GM23338 (cell line): ENCODE measurements at places on chromosomes 2 and 18.

DNA sequence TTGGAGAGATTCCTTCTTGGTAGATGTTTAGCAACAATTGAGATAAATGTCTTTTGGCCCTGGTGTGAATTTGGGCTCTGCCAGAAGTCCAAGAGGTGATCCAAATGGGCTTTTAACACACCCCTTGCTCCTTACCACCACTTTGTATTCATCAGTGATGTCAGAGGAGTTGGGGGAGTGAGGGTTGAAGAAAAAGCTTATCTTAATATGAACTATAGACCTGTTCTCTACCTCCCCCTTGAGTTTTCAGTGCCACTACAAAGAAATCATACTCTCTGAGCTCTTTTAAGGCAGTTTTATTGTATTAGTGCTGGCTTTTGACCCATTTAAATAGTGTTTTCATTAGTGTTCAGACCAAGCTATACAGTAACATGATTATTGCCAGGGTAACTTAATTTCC lies 229.1 kb downstream of the PHLPP1 start:
- peak; percentile 8 for DNase-seq

- DNase-seq = no peak
Observed at GRCh38 chr2:55009277-55010060, 40.8 kb downstream of the RTN4 start.

DNA sequence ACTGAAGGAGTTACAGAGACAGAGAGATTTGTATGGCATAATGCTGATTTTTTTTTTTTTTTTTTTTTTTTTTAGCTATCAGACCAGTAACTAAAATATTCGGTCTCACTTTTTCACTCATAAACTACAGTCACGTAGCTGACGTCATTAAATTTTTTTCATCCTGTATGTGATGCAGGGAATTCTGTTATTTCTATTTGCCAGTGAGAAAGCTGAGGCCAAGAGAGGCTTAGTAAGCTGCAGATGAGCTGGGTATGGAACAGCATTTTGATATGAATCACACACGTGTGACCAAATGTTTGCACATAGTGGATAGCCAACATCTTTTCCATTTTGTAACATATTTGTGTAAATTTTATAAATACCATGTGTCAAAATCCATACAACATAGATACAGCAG lies 79.1 kb upstream of the EPB41L3 start:
- no peak for DNase-seq

DNA sequence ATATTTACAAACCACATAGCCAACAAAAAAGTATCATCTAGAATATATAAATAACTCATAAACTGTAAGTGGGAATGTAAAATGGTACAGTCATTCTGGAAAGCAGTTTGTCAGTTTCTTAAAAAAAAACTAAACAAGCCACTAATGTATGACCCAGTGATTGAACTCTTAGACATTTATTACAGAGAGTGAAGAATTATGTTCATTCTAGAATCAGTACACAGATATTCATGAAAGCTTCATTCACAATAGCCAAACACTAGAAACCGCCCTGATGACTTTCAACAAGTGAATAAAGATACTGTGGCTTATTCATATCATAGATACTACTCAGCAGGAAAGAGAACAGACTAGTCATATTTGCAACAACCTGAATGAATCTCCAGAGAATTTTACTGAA lies 1541.5 kb downstream of the LRP1B start:
- DNase-seq = no peak

DNA sequence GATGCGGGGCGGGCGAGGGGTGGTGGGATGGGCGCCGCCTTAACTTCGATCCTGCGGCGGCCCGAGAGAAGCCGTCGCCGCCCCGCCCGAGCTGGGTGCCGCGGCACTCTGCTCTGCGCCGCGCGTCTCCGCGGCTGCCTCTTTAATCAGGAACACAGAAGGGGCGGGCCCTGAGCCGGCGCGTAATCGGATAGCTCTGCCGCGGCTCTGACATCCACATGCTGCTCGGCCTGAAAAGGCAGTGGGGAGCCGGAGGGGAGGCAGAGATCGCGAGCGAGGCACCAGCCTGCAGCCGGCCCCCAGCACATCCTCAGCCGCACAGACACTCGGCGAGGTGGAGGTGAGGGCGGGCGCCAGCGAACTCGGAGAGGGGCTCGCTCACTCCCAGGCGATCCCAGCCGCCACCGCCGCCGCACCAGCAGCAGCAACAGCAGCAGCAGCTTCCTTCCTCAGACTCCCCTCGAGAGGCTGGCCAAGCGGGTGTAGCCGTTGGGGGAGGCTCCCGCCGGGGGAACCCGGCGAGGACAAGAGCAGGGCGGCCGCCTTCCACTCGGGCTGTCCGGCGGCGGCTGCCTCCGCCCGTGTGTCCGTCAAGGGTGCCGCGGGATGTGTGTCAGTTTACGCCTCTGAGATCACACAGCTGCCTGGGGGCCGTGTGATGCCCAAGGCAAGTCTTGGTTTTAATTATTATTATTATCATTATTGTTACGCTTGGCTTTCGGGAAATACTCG lies at the start of gene NRP2:
Gene NRP2 (plus strand): TSS at position 263 of the 732 bp plus-strand sequence. CDS start 790 bp downstream, outside the sequence.
- peak; percentile 96 for DNase-seq

- no peak for DNase-seq
Observed at GRCh38 chr2:221822416-221822815, 250.3 kb upstream of the EPHA4 start.

DNA sequence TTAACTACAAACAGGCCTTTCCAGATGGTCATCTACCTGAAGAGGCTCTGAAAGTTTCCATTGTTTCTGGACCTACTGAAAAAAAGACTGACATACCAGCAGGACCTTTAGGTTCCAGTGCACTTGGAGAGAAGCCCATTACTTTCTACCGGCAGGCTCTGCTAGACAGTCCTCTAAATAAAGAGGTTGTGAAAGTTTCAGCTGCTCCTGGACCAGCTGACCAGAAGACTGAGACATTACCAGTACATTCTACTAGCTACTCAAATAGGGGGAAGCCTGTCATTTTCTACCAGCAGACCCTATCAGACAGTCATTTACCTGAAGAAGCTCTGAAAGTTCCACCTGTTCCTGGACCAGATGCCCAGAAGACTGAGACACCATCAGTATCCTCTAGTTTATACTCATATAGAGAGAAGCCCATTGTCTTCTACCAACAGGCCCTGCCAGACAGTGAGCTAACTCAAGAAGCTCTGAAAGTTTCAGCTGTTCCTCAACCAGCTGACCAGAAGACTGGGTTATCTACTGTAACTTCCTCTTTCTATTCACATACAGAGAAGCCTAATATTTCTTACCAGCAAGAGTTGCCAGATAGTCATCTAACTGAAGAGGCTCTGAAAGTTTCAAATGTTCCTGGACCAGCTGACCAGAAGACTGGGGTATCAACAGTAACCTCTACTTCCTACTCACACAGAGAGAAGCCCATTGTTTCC lies 65.8 kb downstream of the ALMS1 start:
- no peak for DNase-seq

GRCh38 chr2:218381916-218382366 lies at the start of gene SLC11A1:
SLC11A1 (plus strand) TSS chr2:218382273; CDS start chr2:218382369, 96 bp downstream.
- no peak for DNase-seq

DNA sequence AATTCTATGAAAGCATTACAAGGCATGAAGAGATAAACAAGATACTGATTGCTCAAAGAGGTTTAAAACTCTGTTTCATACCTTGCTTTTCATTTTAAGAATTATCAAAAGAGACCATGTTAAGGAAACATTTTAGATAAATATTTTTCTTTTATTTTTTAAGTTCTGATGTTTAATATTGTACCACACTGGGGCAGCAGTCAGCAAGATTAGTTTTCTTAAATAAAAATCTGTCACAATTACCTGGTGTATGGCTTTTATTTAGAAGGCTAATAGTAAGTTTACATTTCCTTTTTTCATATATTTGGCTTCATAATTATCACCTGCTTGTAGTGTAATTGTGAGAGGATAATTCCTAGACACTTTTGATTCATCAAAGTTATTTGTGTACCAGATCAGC lies 46.4 kb downstream of the ZNF804A start:
- DNase-seq = peak; percentile 11

GRCh38 chr2:44545005-44545404 lies 183.3 kb downstream of the CAMKMT start:
- peak; percentile 28 for DNase-seq

DNA sequence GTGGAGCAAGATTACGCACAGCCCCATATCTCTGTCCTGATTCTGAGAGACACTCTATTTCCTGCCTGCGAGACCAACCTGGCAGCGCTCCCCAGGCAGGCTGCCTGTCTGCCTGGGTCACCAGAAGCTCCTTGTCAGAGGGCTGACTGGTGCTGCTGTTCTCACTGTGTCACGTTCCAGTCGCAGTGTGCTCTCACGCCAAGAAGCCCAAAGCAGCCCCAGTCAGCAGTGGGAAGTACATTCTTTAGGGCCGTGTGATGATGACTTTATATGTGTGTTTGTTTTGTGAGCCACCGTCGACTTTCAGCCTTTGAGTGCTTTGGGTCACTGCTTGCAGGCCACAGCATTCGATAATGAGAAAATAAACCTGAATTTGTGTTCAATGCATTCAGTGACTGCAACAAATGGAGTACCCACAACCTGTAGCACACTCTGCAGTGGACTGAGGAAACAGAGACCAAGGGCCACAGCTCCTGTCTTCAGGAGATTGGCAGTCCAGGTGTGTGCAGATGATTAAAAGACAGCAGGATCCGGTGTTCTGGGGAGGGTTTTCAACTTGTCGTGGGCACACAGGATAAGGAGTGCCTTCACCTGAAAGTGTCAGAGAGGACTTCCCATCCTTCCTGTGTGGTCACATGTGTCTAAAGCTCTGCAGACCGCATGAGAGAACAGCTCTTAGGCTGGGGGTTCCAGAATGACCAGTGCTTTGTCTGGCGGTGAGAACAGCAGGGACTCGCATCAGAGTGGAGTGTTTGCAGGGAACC lies 4.8 kb downstream of the TNFRSF11A start:
- peak; percentile 21 for DNase-seq

DNA sequence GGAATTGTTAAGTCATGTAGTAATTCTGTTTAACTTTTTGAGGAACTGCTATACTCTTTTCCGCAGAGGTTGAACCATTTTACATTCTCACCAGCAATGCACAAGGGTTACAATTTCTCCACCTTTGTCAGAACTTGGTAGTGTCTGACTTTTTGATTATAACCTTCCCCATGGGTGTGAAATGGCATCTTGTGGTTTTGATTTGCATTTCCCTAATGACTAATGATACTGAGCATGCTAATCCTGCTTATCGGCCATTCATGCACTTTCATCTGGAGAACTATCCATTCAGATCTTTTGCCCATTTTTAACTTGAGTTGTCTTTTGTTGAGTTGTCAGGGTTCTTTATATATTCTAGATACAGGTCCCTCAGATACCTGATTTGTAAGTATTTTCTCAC lies 47.2 kb downstream of the CYB5A start:
- DNase-seq = no peak

DNA sequence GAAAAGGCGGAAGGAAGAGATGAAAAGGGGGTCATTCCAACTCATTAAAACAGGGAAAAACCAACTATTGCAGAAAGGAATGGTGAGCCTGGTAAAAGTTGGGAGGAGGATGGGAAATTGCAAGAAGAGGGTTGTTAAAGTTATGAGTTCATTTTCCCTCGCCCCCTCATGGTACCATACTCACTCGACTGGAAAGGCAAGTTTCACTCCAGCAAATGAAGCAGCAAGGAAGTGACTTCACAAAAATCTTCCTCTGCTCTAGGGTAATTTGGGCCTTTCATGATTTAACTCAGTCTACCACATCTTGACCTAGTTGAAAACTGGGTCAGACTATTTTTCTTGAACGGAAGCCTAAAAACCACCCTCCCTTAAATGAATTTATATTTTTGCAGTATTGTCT lies 22.8 kb upstream of the DAW1 start:
- peak; percentile 21 for DNase-seq

DNA sequence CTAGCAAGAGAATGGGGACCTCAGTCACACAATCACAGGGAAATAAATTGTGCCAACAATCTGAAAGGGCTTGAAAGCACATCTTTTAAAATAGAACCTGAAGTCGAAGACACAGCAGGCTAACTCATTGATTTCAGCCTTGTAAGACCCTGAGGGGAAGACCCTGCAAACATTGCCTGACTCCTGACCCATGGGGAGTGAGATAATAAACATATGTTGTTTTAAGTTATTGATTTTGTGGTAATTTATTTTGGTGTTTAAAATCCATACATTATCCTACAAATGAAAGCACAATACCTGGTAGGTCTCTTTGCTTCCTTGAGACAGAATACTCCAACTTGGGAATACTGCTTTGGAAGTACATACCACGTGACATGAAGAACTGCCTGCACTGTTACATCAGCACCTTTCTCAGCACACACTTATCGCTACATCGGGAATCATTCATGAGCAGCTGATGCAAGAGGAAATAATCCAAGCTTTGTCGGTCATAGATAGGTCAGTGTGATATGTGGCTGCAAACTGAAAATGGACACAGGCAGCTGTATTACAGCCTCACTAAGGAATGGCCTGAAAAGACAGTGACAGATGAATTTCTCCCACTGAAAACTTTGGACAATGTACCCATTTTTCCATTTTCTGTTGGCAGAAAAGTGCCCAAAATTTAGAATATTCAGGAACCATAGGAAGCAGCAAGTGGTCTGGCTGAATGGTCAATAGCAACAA lies 494.5 kb upstream of the MAP2 start:
- DNase-seq = no peak

DNA sequence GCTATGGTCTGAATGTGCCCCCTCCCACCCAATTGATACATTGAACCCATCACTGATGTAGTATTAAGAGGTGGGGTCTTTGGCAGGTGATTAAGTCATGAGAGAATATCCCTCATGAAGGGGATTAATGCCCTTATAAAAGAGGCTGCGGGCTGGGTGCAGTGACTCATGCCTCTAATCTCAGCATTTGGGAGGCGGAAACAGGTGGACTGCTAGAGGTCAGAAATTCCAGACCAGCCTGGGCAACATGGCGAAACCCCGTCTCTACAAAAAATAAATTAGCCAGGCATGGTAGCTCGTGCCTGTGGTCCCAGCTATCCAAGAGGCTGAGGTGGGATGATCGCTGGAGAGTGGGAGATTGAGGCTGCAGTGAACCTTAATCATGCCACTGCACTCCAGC lies 14.3 kb downstream of the POLR2D start:
- DNase-seq = no peak

GRCh38 chr2:128838244-128838643 lies 519.6 kb upstream of the HS6ST1 start:
- DNase-seq = no peak

- peak; percentile 10 for DNase-seq
Observed at GRCh38 chr2:147773479-147773878, 71.3 kb upstream of the ACVR2A start.

DNA sequence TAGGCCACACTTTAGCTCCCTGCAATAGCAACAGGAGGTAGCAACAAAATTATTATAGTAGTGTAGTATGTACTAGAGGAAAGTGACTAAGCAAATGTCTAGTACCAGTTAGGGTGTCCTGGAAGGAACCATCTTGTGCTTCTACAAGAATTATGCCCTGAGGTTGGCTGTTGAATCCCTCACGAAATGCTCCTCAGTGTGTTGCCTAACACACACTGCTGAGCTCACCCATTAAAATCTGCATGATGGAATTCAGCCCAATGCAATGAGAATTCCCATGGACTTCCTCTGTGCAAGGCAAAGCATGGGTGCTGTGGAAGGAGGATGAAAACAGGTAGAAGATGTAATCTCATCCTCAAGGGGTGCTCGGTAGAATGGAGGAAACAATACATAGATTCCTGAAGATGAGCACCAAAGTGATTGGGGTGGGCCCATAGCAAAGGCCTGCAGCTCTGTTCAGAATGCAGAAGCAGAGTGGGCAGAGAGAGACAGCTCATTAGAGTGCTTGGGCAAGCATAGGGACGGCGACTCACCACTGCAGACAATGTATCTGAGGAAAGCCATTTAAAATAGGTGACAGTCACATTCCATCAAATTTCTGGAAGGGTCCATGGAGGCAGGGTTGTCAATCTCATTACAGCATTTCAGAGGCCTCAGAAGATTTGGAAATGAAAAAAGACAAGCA lies 1.2 kb upstream of the UGT1A7 start:
- no peak for DNase-seq

GRCh38 chr18:38611036-38611964 lies 1045.7 kb upstream of the CELF4 start:
- DNase-seq = no peak
